Keratinocyte (primary cell): ENCODE measurements at places on chromosomes 6 and 20. TPM values are rescaled to one million over a fixed set of nuclear protein-coding genes. Genes with fewer than 3 reads are reported as not detected.

Gene SLC16A10
- 0.10 TPM in 1 of 3 replicates, not detected in the others for polyA plus RNA-seq

Gene HLA-DOB
- 9.2 to 12.7 TPM (median 12.5 TPM) in 3 replicates for polyA plus RNA-seq

GRCh38 chr20:36181934-36182603 is 27.5 kb downstream of the EPB41L1 start:
- no peak for DNase-seq

GRCh38 chr20:57259121-57259937 is 7.1 kb downstream of the BMP7 start:
- DNase-seq = no peak

DNA sequence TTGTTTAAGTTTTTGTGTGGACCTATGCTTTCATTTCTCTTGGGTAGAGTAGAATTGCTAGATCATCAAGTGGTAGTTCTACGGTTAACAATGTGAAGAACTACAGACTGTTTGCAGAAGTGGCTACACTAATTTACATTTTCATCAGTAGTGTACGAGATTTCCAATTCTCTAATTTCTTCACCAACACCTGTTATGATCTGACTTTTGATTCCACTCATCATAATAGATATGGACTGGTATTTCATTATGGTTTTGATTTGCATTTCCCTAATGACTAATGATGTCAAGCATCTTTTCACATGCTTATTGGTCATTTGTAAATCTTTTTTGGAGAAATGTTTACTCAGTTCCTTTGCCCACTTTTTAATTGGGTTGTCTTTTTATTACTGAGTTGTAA is 244.4 kb downstream of the GMDS start:
- no peak for DNase-seq

- DNase-seq = no peak
Observed at GRCh38 chr6:119020597-119021561, 57.6 kb downstream of the FAM184A start.

DNA sequence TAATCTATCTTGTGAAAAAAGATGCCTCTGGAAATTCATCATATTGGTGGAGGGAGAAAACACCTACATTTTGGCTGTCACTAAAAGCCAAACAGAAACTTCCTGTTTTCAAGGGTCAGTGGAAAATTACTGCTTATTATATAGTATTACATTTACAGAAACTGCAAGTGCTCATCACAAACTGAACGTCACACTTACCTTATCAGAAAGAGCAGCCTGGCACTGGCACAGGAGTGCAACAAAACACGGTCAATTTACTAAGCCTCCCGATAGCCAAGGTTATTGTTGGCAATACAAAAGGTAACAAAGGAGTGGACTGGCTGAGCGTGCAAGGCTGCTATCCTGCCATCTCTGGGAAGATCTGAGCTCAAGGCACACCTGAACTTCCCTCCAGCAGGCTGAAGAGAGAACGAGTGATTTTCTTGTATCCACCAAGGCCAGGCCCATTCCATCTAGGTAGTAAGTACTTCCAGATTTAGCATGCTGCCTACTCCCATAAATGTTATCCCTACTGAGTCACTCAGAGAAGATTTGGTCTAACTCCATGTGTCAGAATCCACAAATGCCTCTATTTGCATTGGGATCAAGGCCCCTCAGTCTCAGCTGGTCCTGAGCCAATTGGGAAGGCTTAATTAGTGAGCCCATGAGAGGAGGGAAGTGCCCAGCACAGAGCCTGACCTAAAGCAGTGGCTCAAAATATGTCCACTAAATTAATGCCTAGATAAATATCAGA is 399.8 kb downstream of the BTBD9 start:
- no peak for DNase-seq

DNA sequence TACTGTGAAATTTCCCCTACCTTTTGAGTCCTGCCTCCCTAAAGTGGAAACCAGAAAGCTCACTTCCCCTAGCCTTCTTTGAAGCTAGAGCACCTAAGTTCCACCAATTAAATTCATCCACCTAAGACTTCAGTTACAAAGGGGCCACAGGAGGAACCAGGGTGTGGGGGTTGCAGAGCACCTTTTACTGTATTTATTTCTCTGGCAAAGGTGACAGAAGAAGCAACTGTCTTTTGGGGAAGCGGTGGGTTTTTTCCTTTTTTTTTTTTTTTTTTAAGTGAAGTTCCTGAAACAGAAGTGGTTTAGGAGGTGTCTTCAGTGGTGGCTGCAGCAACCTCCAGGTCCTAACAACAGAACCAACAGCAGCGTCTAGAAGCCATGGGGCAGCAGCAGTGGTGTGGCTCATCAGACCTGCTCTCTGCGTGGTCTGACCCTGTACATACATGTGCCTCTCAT is 13.1 kb downstream of the PSMB9 start:
- no peak for DNase-seq

GRCh38 chr20:35698298-35699126 is 640 bp downstream of the NFS1 start:
- no peak for DNase-seq

GRCh38 chr6:24492475-24492874 is 2.3 kb upstream of the ALDH5A1 start:
- DNase-seq = no peak
